ENCODE measurements at places on chromosomes 5 and 9.

- no peaks in the 10 kb centered on the region for H3K27me3 ChIP-seq
- H3K36me3 ChIP-seq = no peaks in the 10 kb centered on the region
- H3K27ac ChIP-seq = no peak overlapping the region
- H3K4me3 ChIP-seq = no peak overlapping the region
- DNase-seq = no peak
- no peaks in the 10 kb centered on the region for H3K4me1 ChIP-seq
These were observed 160.6 kb upstream of the PLCXD3 start for GRCh38 chr5:41670854-41671479.

GRCh38 chr5:30960036-30960435 is 233.4 kb upstream of the CDH6 start:
- no peak overlapping the region for H3K27ac ChIP-seq
- DNase-seq = no peak
- H3K27me3 ChIP-seq = no peaks in the 10 kb centered on the region
- no peak overlapping the region for H3K4me3 ChIP-seq
- H3K4me1 ChIP-seq = no peaks in the 10 kb centered on the region

DNA sequence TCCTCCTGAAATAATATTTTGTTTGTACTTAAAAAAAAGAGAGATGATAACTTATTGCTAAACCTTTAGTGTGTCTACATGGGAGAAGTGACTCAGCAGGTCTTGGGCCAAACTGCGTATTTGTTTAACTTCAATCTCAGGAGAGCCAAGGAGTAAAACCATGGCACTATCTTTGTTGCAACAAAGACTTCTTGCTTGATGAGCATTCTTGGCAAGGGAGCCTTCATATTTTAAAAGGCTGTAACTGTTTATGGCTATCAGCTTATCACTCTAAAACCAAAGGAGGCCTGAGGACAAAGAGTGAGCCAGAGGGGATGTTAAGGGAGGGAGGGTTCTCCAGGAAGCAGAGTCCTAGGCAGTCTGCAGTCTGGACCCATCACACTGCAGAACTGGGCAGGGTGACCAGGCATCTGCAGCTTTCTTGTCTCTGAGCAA is 216.2 kb upstream of the S1PR3 start:
- peaks cover 36% of the 10 kb centered on the region for H3K4me1 ChIP-seq
- no peak for DNase-seq
- H3K36me3 ChIP-seq = no peaks in the 10 kb centered on the region
- no peaks in the 10 kb centered on the region for H3K27me3 ChIP-seq
- no peak overlapping the region for H3K27ac ChIP-seq

DNA sequence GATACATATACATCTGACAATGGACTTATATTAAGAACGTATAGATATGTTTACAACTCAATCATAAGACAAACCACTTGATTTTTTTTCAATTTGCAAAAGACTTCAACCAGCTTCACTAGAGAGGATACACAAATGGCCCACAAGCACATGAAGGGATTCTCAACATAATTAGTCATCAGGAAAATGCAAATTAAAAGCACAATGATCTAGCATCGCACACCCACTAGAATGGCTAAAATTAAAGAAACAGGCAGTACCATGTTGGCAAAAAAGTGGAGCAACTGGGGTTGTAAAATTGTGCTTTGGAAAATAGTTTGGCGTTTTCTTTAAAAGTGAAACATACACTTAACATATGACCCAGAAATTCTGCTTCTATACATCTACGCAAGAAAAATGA is 80.0 kb upstream of the TRIO start:
- no peak for DNase-seq
- no peaks in the 10 kb centered on the region for H3K4me1 ChIP-seq
- no peaks in the 10 kb centered on the region for H3K27me3 ChIP-seq

DNA sequence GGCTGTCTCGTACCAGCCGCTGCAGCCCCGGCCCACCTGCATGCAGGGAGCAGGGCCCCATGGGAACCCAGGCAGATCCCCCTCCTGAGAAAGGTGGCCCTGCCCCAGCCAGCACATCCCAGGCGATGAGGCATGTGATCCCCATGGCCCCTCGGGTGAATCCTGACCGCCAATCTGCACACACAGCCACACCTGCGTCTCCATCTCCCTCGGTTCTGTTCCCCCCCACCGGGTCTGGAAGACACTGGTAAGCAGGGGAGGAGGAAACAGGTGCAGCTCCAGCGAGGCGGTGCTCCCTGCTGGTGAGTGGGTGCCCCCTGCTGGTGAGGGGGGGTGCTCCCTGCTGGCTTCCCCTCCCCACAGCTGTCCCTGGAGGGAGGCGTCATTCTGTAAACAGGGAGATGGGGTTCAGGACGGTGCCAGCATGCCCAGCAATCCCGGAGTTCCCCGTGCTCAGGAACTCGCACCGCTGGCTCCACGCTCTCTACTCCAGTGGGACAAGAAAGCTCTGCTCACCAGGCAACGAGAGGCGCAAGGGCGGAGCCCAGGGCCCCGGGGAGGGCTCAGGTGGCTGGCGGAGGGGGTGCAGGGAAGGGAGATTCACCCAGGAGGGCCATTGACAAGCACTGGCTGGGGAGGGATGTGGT is 28.4 kb upstream of the SLC12A7 start:
- DNase-seq = peak; percentile 84
- H3K36me3 ChIP-seq = no peaks in the 10 kb centered on the region
- H3K4me1 ChIP-seq = peaks cover 12% of the 10 kb centered on the region
- no peak overlapping the region for H3K27ac ChIP-seq

- peaks cover 29% of the 10 kb centered on the region for H3K36me3 ChIP-seq
- no peaks in the 10 kb centered on the region for H3K27me3 ChIP-seq
- no peak overlapping the region for H3K4me3 ChIP-seq
- no peak overlapping the region for H3K27ac ChIP-seq
- H3K4me1 ChIP-seq = no peaks in the 10 kb centered on the region
These were observed 80.2 kb downstream of the STX17 start for GRCh38 chr9:99986642-99987041.

DNA sequence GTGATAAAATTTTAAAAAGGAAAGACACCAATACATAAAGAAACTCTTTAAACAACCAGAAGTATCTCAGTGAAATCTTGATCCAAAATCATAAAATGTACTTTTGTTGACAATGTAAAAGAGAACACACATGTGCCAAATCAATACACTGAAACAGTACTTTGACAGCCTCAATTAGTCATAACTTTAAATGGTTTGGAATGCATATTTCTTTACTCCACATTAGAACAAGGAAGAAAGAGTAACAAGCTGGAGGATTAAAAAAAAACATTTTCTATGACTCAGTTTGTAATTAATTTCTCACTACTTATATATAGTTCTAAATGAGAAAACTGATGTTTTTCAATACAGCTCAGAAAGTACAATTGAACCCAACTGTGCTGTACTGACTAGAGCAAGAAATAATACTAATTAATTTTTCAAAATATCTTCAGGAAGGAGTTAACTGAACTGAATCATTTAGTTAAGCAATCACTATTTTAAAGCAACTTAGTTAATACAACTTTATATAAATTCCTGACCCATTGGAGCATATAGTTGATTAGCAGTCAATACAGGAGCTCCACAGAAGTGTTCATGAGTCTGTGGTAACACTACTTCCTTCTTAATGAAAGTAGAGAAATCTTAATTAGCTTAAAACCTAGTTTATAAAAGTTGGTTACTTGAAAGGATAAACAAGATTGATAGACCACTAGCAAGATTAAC is 101.0 kb downstream of the NR3C1 start:
- H3K27me3 ChIP-seq = no peaks in the 10 kb centered on the region
- H3K4me1 ChIP-seq = peaks cover 6% of the 10 kb centered on the region
- no peak overlapping the region for H3K4me3 ChIP-seq
- H3K27ac ChIP-seq = no peak overlapping the region

- no peak overlapping the region for H3K27ac ChIP-seq
- H3K36me3 ChIP-seq = no peaks in the 10 kb centered on the region
- peaks cover 53% of the 10 kb centered on the region for H3K4me1 ChIP-seq
These were observed 177.2 kb downstream of the MAPKAP1 start for GRCh38 chr9:125529589-125530515.

GRCh38 chr5:66994790-66995189 is 201.8 kb downstream of the CD180 start:
- no peak for DNase-seq
- H3K36me3 ChIP-seq = no peaks in the 10 kb centered on the region
- no peak overlapping the region for H3K4me3 ChIP-seq
- H3K4me1 ChIP-seq = no peaks in the 10 kb centered on the region
- H3K27me3 ChIP-seq = no peaks in the 10 kb centered on the region

DNA sequence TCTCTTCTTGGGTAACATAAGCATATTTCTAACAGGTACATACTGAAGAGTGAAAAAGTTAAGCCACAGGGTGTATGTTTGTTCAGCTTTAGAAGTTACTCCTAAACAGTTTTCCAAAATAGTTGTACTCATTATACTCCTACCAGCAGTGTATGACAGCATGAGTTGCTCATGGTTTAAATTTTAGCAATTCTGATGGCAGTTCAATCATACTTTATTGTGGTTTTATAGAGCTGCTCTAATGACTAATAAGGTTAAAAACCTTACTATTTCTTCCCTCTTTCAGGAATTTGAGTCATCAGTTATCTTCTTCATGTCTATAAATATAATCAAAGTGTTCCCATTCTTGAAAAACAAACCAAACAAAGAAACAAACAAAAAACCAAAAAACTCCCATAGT is 81.5 kb downstream of the CAAP1 start:
- no peak overlapping the region for H3K4me3 ChIP-seq
- no peak for DNase-seq
- H3K36me3 ChIP-seq = no peaks in the 10 kb centered on the region

Data from heart left ventricle (tissue), 16 donors.